ENCODE measurements at places on chromosomes 3 and 15.

DNA sequence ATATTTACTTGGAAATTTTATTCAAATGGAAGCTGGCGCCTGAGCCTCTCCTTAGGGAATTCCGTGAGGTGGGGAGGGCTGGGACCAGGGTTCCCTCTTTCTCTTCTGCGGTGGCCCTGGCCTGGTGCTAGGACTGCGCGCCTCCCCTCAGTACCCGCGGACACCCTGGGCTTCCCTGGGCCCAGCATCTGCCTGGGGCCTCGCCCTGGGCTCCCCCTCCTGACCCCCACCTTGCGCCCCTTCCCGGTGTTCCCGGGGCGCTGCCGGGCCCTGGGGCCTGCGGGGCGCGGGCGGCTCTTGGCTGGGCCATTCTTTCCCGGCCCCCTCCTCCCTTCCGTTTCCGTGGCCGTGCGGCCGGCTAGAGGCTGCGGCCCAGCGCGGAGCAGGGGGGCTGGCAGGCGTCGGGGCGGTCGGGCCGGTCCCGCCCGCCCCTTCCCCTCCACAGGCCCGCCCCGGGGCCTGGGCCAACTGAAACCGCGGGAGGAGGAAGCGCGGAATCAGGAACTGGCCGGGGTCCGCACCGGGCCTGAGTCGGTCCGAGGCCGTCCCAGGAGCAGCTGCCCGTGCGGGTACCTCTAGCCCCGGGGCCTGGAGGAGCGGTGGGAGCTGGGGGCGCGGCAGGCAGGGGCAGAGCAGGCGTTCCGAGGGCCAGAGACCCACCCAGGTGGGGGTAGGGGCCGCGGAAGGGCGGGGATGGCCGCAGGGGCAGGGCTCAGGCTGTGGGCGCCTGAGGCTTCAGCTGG is at the start of gene FES:
TSS of gene FES (plus strand) at position 529 of the 743 bp plus-strand sequence. CDS start 542 bp downstream, outside the sequence.
- DNase-seq, result no peak

- DNase-seq, result no peak
These were observed 2.5 kb downstream of the ALDH1A2 start for GRCh38 chr15:58062983-58063382.

DNA sequence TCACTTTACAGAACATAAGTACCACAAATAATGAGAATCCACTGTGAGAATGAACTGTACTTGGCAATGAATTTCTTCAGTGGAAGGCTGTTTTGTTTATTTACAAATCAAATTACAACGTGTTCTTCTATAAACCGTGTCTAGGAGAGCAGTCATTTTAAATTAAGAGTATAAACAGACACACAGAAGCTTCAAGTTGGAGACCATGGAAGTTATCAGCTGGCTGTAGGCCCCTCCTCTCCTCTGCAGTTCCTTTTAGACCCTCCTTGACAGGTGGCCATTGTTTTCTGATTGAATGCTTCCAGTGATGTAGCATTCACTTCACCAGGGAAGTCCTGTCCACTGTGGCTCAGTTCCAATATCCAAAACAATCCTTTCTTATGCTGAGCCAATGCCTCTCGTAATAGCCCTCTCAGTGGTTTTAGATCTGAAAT is 7.3 kb upstream of the MAPK6 start:
- no peak for DNase-seq

GRCh38 chr3:13021141-13022114 is 51.8 kb downstream of the IQSEC1 start:
- peak; percentile 76 for DNase-seq

DNA sequence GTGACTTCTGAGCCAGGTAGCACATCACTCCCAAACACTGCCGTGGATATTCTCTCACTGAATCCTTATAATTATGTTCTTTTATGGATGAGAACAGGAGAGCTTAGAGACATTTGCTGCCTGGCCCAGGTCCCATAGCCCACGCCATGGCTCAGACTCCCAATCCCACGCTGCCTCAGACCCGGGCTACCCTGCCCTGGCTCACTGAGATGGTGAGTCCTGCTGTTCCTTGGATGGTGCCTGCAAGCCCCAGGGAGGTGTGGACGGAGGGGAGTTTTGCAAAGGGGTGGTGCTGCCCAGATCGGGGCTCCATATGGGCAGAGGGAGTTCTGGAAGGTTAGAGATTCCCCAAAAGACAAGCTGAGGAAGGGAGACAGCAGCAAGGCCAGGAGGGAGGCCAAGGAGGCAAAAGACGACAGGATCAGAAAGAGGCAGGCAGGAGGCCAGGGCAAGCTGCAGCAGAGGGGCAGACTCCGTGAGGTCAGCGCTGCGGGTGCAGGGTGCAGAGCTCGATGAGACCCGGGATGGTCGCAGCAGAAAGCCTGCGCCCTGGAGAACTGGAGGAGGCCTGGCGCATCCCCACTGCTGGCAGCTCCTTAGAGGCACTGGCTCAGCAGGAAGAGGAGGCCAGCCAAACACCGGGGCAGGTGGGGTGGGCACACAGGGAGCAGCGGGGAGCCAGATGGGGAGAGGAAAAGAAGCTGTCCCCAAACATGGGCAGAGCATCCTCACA is 95.7 kb upstream of the ALDH1A3 start:
- no peak for DNase-seq

- DNase-seq, result no peak
These were observed 164.3 kb upstream of the VEPH1 start for GRCh38 chr3:157667493-157667892.

DNA sequence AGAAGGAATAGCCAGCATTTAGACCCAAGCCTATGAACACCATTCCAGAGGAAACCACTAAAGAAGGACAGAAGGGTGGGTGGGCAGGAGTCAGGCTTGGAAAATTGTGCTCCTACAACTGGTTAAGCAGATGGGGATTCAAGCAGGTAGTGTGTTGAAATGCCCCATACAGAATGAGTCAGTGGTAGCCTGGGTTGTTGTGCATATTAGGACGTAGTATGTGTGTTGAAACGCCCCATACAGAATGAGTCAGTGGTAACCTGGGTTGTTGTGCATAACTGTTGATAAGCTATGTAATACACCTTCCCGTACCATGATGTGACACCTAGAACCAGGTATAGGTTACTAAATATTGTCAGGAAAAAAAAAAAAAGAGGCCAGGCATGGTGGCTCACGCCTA is 34.0 kb downstream of the MINDY4B start:
- DNase-seq, result no peak

DNA sequence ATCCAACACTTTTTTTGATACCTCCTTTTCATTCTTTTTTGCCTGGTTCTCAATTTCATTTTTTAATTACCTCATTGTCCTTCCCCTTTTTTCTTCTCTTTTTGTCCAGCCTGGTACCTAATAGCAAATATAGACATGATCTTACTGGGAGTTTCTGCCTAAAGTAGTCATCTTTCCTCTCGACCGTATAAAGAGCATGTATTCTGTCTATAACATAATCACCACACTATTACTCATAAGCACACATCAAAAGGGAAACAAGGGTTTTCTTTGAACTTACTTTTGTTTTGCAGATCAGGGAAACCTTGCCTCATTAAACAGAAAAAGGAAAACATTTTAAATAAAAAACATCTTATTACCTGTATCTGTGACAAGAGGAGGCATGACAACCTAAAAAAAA is 33.0 kb downstream of the FAM98B start:
- no peak for DNase-seq

DNA sequence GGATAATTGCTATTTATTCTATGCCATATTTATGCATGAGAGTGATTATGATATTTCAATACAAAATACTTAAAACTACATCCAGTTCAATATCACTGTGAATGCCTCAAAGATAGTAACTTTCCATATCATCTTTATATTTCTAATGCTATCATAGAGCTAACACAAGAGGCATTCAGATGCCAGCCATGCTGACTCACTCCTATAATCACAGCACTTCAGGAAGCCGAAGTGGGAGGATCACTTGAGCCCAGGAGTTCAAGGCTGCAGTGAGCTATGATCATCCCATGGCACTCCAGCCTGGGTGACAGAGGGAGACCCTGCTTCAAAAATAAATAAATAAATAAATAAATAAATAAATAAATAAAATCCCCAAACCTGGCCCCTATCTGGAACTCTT is 498.7 kb downstream of the EPHA3 start:
- no peak for DNase-seq

- DNase-seq, result no peak
These were observed 316.8 kb upstream of the CTDSPL start for GRCh38 chr3:37544869-37545352.

DNA sequence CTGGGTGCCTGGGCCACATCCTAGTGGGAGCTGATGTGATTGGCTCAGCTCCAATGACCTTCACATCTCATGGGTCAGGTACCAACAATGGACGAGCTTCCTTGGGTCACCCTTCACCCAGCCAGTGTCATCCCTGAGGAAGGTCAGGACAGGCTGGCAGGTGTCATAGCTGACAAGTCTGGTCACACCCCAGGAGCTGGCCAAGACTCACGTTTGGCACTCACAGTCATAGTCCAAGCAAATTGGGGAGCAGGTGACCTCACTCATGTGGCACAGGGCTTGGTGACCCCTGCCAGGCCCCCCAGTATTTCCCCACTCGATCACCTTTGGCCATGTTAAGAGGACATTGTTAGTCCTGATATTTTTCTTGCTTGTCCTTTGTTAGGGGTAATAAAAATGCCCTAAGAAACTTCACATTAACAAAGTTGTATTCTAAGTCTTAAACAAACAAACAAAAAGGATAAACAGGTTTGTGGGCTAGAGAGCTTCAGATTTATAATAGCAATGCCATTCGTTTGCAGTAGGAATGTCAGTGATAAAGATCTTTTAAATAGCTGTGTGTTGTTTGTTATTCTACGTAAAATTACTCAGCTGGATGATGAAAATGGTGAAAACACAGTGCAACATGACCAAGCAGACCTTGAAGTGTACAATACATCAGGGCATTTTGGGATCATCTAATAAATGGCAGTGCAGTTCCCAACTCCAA is 79.5 kb upstream of the POMGNT2 start:
- DNase-seq, result no peak

DNA sequence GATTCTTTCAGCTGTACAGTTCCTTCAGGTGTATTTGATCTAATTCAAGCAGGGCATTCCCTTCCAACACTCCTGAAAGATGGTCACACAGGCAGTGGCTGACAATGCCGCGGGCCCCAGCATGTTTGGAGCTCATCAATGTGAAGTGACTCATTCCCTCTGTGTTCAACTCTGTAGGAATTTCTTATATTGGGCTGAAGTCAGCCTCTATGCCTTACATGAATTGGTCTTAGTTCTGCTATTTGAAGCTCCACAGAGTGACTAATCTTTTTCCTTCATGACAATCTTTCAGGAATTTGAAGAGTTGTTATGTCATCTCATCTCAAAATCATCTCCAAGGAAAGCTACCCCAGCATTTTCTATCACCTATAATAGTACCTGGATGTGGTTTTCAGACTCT is 142.5 kb upstream of the C2CD4B start:
- DNase-seq, result no peak
